ENCODE measurements at places on chromosomes 6 and 20.

DNA sequence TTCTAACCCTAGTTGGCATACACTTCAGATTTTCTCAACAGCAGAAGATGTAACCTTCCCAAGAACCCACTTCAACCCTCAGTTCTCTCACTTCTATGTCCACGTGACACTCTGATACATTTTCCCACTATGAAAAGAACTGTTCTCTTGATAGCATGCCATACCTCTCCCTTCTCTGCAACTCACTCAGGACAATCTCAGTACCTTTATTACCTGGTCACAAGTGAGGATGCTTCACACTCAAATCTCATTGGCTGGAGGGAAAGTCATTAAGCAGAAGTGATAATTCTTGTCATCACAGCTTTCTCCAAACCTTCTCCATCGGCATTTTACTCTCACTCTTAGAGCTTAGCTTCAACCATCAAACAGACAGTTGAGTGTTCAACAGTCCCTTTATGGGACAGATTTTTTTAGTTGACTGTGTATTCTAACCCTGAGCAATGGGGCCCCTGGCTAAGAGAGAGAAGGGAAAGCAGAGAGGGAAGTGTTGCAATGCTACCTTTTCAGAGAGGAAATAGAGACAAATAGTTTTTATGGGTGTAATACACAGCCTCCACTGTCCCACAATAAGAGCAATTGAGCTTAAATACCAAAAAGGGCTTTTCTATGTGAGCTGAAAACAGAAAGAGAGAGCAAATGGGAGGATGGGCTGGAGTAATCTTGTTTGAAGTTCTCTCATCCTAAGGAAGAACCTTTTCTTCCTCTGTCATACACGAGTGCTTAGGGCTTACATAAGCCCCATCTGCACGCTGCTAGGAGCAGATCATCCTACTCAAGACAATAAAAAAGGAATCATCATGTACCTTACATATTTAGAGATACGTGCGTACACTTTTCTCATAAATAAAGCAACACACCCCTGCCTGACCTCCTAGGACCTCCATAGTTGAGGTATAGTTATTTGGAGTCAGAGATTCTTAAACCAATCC, 16.0 kb downstream of the HLA-DPA1 start:
- DNase-seq, result no peak

GRCh38 chr6:41355952-41356351, 20.5 kb downstream of the NCR2 start:
- DNase-seq, result no peak

- DNase-seq, result no peak
Measured at GRCh38 chr6:153401751-153402150, 270.7 kb upstream of the RGS17 start.

GRCh38 chr6:122114717-122115116, 284.7 kb upstream of the HSF2 start:
- DNase-seq, result no peak

- no peak for DNase-seq
Measured at GRCh38 chr20:47735412-47736400, 49.6 kb downstream of the SULF2 start.

- DNase-seq, result no peak
Measured at GRCh38 chr6:115443825-115444478, 616.7 kb downstream of the FRK start.

GRCh38 chr20:884983-885952, 30.9 kb downstream of the ANGPT4 start:
- DNase-seq, result peak; percentile 94

All from neural progenitor cell (in vitro differentiated cells).